Stimulated activated CD4-positive, alpha-beta T cell treated with anti-CD3 and anti-CD28 coated beads, Interleukin-1b, Interleukin-23, amount 100 ng/mL, for 48 hours (primary cell): ENCODE measurements at places on chromosomes 13 and 19.

- no peak for DNase-seq
These were observed 664 bp downstream of the MAST3 start for GRCh38 chr19:18097993-18098890.

- DNase-seq, result no peak
These were observed 14.3 kb upstream of the ZNF541 start for GRCh38 chr19:47587295-47587694.

GRCh38 chr19:3743486-3743885 lies 18.0 kb downstream of the APBA3 start:
- DNase-seq, result no peak

GRCh38 chr13:74511523-74511922 lies 377.3 kb upstream of the KLF12 start:
- no peak for DNase-seq

- no peak for DNase-seq
These were observed 54.1 kb upstream of the RFXAP start for GRCh38 chr13:36764957-36765356.

- no peak for DNase-seq
These were observed 32.3 kb downstream of the LPAR6 start for GRCh38 chr13:48380581-48380980.

DNA sequence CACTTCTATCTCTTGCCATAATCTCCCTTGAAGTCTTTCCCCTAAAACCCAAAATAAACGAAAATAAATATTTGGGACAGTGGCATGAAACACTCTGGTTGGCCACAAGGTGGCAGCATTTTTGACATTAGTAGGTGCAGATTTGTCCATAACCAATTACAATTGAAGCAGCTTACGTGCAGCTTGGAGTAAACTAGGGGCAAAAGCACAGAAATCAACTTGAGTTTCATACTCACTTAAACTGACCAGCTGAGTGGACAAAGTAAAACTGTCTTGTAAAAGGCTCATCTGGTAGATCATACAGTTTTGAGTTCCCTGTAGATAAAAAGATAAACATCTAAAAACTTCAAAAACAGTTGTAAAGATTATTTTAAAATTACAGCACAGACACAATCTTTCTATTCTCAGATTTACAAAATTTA lies 18.8 kb downstream of the PDCD5 start:
- DNase-seq, result peak; percentile 11

- DNase-seq, result peak; percentile 93
These were observed 2.3 kb downstream of the JUNB start for GRCh38 chr19:12793290-12794195.

DNA sequence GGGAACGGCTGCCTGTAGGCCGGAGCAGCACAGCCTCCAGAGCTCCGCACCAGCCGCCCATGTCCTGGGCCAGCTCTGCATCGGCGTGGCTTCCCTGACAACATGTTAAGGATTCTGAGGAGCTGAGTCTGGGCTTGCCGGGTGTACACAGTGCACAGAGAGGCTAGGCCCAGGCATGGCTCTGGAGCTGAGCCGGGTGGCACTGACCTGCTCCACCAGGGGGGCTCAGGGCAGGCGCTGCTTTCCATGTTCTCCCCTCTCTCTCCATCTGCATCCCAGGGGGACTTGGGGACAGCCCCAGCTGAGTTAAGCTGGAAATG lies 31.6 kb downstream of the AP1M1 start:
- DNase-seq, result no peak

- DNase-seq, result peak; percentile 95
These were observed at the start of gene ZNF528 for GRCh38 chr19:52397310-52398080. Gene ZNF528, plus strand, starts transcription at chr19:52397849. Its CDS starts 4,165 bp downstream, at chr19:52402014.

DNA sequence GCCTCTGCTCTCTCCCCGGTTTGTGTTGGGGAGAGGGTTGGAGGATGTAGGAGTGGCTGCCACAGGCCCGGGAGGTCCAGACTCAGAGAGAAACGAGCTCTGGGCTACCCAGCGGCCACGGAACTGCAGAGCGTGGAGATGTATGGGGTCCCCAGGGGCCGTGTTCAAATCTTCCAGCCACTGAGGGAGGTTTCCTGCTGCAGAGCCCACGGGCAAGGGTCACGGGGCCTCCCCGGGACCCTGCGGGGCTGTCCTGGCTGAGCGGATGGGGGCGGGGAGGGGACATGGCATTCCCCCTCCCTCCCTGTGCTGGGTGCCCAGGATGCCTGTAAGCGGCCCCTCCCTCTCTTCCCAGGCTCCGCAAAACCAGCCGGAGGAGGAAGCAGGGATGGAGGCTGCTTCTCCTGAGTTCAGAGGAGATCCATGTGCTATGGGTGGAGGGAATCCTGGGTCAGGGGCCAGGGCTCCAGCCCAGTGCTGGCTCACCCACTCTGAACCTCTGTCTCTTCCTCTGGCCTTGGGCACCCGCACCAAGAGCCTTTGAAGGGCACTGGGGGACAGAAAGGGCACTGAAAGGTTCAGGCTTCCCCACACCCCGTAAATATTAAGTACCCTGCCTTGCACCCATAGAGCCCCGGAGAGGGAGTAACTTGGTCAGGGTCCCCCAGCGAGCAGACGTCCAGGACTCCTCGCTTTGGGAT lies 22.6 kb downstream of the SMIM24 start:
- no peak for DNase-seq

- no peak for DNase-seq
These were observed 56.0 kb downstream of the CDADC1 start for GRCh38 chr13:49303533-49304252.

DNA sequence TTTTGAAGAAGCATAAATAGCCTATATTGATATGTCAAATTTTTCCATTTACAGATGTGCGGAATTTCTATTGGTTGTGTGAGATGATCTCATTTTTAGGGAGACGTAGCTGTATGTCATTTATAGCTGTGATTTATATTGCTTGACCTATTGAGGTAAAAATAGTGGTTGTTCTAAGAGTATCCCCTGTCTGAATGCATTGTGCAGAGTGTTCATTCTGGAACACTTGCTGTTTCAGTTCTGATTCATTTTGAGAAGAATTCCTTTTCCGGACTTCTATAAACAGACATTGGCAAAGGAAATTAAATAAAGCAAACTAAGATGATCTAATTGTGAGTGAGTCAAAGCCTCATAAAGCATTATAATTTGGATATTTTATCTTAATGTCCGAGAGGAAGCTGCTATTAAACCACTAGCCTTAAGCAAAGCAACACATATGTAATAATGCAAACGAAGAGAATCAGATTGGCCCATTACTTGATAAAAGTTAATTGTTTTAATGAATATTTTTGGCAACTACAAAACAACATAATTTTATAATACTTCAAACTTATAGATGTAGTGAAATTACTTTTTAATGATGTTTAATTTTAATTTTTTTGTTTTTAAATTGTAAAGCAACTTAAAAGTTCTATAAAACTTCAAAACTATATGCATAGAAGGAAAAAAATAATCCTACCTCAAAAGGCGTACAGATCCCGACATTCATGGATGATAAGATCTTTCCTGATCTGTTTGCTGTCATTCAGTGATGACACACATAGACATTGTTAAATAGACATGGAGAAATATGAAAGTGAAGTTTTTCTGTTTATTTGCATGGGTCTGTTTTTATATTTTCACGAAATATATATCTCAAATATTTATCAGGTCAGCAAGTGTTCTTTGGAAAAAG lies 942.6 kb upstream of the SLC10A2 start:
- DNase-seq, result no peak

GRCh38 chr19:32404933-32405430 lies 588 bp upstream of the DPY19L3 start:
- no peak for DNase-seq

DNA sequence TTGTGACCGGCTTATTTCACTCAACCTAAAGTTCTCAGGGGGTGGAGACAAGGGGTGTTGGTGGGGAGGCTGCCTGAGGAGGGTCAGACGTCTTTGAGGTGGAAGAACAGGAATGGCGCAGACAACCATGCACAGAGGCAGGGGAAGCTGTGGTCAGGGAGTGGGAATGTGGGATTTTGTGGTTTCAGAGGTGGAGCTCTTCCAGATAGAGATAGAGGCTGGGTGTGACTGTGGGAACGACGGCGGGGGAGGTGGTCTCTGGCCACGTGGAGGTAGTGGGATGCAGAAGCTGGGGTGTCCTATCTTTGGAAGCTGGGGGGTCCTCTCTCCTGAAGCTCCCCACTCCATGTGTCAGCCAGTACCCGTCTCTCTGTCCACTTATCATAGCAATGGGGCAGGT lies 7.8 kb upstream of the KLK14 start:
- no peak for DNase-seq

GRCh38 chr19:2724148-2724557 lies 3.0 kb upstream of the DIRAS1 start:
- DNase-seq, result no peak

GRCh38 chr13:98328511-98328910 lies 151.4 kb upstream of the RNF113B start:
- DNase-seq, result no peak

DNA sequence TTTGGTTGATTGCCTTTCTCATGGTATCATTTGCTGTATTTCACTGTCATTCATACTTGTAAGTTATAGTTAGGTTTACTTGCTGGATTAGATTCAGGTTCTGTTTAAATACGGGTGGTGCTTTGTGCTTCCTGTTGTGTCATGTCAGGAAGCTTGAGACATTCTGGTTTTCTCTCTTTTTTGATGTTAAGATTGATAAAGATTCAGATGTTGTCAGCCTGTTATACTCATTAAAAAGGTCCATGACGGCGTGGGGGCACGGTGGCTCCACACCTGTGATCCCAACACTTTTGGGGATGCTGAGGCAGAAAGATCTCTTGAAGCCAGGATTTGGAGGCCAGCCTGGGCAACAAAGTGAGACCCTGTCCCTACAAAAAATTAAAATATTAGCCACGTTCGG lies 45.7 kb downstream of the NAA16 start:
- peak; percentile 4 for DNase-seq

GRCh38 chr13:98390086-98390715 lies 186.7 kb downstream of the STK24 start:
- no peak for DNase-seq

DNA sequence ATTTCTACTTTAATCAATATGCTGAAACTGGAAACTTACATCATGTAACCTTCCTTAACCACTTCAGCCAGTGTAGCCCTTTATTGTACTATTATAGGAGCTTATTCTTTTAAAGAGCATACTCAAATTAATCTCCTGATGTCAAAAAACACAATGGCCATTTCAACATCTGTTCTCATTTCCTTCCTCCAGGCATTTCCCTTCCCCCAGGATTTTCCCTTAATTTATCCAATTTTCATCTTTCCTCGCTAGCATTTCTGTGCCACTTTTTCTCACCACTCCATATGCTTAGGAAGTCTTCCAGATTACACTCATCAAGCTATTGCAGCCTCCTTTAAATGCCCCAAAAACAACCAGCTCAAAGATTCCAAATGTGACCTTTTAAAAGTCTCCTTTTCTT lies 265.0 kb downstream of the PCDH9 start:
- no peak for DNase-seq

DNA sequence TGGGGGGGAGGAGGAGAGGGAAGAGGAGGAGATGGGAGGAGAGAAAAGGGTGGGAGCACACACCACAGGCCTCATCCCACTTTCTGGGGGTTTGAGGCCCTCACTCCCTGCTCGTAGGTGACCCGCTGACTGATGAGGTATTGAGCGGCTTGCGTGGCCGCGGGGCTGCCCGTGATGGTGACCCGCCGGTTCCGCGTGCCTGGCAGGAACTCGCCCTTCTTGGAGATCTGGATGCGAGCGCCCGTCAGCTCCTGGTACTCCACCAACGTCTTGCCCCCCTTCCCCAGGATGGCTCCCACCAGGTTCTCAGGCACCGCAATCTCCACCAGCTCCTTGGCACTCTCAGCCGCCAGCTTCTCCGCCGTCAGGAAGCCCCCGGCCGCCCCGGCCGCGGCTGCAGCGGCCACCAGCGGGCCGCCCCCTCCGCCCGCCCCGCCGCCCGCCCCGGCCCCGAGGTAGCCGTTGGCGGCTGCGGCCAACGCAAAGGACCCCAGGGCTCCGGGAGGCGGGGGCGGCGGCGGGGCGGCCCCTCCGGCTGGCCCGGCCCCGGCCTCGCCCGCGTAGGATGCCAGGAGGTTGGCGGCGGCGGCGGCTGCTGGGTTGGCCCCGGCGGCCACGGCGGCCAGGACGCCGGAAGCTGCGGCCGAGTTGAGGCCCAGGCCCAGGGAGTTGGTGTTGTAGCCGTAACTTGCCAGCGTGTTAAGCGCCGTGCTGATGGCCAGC lies 25.4 kb upstream of the NANOS2 start:
- no peak for DNase-seq

DNA sequence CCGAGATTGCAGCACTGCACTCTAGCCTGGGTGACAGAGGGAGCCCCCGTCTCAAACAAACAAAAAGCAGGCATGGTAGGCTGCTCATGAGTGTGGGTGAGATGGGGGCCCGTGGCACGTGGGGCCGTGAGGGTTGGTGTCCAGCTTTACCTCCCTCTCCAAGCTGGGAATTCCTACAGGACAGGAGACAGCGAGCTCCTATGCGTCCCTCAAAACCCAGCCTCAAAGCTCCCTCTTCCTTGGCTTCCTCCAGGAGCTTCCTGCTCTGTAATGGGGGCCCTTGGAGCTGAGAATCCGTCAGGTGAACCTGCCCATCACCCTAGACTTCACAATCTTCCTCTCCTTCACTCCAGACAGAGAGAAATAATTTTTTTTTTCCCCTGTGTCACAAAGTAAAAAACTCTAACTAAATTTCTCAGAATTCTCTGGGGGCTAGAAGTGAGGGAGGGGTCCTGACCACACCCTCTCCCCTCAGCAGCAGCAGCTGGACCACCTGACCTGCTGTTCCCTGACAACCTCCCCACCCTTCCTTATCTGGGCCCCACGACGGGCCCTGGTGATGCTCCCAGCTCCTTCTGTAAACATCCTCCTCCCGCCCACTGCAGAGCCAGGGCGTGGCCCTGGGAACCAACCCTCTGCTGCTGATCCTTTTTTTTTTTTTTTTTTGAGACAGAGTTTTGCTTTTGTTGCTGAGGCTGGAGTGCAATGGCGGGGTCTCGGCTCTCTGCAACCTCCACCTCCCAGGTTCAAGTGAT lies 22.1 kb upstream of the WDR18 start:
- no peak for DNase-seq

GRCh38 chr19:3720349-3720917 lies 12.2 kb downstream of the TJP3 start:
- DNase-seq, result no peak

DNA sequence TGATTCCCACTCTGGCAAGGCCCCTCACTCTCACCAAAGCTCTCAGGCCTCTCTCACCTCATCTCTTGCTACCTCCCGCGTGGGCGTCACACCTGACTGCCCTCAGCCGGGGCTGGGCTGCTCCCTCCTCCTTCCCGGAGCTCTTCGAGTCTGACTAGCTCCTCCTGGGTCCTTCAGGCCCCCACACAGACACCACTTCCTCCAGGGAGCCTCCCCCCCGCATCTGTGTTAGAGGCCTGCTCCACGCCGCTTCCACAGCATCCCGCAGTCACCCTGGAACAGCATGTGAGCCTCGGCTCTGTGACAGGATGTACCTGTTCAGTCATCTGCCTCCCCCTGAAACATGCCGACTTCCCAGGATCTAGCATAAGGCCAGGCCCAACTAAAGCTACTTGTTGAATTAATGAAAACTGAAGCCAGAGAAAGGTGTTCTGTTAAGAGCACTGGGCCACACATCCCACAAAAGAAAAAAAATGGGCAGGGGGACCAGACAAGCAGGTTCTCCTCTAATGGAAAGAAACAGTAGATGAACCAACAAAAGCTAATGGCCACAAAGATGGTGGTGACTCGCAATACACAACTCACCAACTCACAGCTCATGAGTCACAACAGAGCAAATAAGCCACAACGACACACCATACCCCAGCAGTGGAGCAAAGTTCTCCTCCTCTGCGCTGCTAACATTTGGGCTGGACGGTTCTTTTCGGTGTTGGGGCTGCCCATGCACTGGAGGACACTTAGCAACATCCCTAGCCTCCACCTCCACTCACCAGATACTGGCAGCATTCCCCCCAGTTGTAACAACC lies 3.0 kb downstream of the PPP6R1 start:
- peak; percentile 71 for DNase-seq
